ENCODE measurements at places on chromosomes 4 and X.
A peak's percentile ranks its signal among the peaks of the same experiment; 100 is the strongest.

- no peak for DNase-seq
These were observed at the start of gene EMCN for GRCh38 chr4:100517864-100518341. EMCN (minus strand) TSS chr4:100518022; CDS start chr4:100517914, 108 bp downstream.

- DNase-seq = no peak
These were observed 11.7 kb upstream of the RAB40A start for GRCh38 chrX:103531002-103531401.

DNA sequence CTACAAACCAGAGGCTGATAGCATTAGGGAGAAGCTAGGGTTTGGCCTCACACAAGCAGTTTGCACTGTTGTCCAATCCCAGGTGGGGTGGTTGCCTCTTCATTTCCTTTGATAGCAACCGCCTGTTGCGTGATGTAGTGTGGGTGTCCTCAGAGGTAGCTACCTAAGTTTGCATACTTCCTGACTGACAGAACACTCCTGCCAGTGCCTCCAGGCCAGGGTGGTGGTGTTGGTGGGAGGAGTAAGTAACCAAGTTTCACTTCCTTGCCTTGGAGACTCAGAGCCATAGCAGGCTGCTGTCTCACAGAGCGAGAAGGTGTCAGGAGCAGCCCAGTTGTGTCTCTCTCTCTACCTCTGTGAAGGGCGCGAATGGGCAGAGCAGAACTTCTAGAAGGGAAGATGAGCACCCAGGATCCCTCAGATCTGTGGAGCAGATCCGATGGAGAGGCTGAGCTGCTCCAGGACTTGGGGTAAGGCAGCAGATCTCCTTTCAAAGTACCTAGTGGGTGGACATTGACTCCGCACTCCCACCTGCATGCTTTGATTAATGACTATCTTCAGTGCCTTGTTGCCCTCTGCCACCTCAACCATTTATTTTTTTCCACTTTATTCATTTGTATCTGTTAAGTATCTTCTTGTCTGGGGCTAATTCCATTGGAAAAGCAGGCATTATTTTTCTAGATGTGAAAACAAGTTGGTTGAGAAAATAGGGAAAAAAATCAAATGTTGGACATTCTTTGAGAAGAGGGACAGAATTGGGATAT is at the start of gene DAPP1:
DAPP1 (plus strand) TSS at position 283 of the 764 bp plus-strand sequence; CDS start at position 370, 87 bp downstream.
- no peak for DNase-seq

- DNase-seq = no peak
These were observed 114.6 kb downstream of the DDIT4L start for GRCh38 chr4:100075486-100076270.

DNA sequence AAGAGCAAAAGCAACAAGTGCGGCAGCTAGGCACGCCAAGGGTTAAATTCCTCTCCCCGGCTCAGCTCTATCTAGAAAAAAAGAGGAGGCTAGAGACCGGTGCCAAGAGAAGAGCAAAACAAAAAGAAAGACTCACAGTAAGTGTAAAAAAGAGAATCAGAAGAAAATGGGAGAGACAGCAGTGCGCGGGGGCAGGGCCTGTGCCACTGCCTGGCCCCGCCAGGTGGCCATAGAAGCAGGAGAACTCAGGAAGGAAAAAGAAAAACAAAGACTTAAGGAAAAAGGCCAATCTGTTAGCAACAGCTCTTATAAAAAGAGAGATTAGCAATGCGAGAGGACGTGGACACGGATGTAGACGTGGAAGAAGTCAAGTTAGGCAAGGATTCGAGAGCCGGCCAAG is 3.2 kb downstream of the ACOX3 start:
- DNase-seq = no peak

GRCh38 chrX:141642979-141643378 is 53.5 kb downstream of the SPANXA2 start:
- no peak for DNase-seq

- no peak for DNase-seq
These were observed 378.9 kb downstream of the KCNIP4 start for GRCh38 chr4:21569638-21570037.

- DNase-seq = no peak
These were observed 42.7 kb downstream of the KIF4A start for GRCh38 chrX:70332600-70332999.

GRCh38 chrX:100895365-100896075 is 21.4 kb upstream of the NOX1 start:
- no peak for DNase-seq

- no peak for DNase-seq
These were observed 491 bp downstream of the COL4A5 start for GRCh38 chrX:108439961-108440696.

DNA sequence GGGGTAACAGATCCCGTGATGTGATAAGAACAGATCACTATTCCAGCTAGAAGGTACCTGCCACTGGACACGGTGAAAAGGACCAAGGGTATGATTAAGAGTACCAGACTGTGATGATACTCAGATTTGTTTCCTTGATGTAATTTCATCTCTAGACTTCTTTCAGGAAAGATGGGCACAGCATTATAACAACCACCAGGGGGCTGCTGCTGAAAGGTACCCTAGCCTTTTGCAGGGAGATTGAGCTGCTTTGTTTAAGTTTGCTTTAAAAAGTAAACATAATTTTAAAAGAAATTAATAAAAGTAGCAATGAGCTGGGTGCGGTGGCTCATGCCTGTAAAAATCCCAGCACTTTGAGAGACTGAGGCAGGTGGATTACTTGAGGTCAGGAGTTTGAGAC is 145.4 kb downstream of the EMCN start:
- DNase-seq = no peak

- DNase-seq = no peak
These were observed 3.9 kb downstream of the TMEM33 start for GRCh38 chr4:41939016-41939626.

DNA sequence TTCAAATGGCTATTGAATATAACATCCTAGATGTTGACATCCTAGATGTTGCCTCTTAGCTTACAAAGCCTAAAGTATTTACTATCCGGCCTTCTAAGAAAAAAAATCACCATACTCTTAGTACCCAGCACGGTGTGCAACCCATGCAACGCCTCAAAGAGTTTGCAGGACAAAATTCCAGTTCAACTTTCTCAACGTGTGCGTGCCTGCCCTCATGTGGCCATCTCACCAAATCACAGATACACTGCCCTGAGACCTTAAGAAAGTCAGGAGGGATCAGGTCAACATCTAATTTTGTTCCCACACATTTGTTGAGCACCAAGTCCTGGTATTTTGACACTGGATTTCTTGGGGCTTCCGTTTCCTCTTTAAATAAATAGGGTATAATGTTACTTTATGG is 68.3 kb downstream of the CRMP1 start:
- peak; percentile 53 for DNase-seq

DNA sequence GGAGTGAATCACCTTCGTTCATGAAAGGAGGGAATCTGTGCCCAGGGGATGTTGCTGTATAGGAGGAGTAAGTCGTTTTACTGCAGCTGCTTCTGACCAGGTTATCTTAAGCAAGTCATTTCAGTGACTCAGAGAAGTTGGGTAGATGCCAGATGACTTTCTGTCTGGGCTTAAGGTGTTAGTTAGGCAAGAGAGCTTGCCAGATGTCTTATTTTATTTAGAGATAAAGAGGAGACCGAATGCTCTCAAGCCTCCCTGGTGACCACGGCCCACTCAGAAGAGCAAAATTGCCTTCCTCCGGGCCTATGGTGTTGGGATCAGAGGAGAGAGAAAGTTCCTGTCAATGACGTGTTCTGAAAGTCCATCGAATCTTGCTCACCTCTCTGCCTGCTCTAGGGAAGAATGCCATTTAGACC is 16.3 kb upstream of the ZNF827 start:
- no peak for DNase-seq

- DNase-seq = no peak
These were observed 357.2 kb upstream of the GATB start for GRCh38 chr4:152117933-152118507.

GRCh38 chr4:20298455-20298854 is 46.8 kb downstream of the SLIT2 start:
- no peak for DNase-seq

DNA sequence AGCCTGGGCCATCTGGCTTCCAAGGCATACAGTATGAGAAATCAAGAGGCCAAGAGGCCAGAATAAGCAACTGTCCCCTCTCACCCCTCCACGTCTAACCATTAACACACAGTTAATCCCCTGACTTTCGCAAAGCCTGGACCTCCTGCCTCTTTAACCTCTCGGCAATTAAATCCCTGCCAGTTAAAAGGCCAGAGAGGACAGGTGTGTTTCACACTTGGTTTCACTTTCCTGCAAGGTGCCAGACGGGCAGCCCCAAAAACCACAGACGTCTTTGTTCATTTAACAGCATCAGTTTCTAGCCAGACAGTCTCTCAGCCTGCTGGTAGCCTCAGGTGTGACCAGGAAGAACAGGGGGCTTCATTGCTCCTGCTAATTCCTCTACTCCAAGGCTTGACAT is 91.1 kb upstream of the KIT start:
- DNase-seq = no peak

DNA sequence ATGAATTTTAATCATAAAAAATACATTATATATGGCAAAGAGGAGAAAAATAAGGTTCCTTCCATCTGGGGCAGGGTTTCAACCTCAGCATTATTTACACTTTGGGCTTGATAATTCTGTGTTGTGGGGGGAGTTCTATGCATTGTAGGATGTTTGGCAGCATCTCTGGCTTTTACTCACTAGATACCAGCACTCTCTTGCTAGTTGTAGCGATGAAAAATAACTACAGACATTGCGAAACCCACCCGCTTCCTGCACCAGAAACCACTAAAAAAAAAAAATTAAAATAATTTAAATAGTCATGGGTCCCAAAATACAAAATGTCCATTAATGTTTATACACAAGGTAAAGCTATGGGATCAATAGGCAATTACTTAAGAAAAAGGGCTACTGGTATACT is 52.7 kb downstream of the PPP3CA start:
- no peak for DNase-seq

DNA sequence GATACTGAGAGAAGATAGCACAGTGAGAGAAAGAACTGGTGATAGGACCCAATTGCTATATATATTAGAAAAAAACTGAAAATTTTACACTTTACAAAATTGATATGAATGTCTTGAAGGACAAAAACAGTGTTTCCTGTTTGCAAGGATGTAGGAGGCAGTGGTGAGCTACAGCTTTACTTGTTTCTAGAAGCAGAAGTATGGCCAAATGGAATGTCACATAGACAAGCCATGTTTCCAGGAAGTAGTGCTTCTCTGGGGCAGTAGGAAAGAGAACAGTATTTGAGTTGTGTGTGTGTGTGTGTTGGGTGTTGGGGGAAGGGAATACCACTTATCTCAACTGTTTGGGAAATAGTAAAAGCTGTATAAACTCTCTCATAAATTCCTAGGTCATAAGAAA is 60.9 kb upstream of the IBSP start:
- no peak for DNase-seq

DNA sequence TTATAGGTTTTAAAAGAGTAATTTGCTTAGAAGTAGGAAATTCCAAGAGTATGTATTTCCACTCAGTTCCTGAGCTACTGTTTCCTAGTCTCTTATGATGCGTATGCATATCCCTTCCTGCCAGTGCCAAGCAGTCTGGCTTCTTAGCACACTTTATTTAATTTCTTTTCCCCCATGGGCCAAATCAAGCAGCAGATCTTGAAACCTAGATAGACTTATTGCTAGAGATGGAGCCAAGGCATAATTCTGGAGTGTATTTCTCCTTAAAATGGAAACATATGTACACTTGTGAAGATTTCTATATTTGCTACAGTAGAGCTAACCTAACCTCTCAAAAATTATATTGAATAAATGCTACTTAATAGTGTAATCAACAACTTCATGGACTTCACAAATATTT is 2337.6 kb downstream of the PCDH7 start:
- no peak for DNase-seq

GRCh38 chrX:20487227-20487626 is 220.5 kb upstream of the RPS6KA3 start:
- no peak for DNase-seq

- DNase-seq = no peak
These were observed 64.8 kb downstream of the PCDH18 start for GRCh38 chr4:137467537-137467936.

GRCh38 chrX:145848857-145849256 is 31.2 kb downstream of the SLITRK2 start:
- DNase-seq = no peak

DNA sequence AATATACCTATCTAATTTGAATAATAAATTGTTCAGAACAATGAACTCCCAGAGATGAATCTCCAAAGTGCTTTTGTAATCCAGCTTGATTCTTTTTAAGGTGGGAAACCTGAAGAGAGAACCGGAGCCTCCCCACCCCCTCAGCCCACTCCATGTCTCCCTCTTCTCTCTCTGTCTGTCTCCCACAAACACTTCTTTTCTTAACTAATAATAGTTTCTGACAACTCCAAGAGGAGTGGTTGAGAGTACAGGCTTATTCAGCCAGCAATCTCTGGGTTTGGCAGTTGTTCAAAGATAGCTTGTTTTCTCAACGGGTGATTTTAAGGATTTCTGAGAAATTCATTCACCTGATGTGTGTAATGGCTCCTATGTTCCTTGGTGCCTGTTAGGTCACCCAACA is 23.4 kb downstream of the PPP4R3C start:
- DNase-seq = no peak

GRCh38 chr4:57131849-57132742 is 21.9 kb upstream of the IGFBP7 start:
- no peak for DNase-seq

DNA sequence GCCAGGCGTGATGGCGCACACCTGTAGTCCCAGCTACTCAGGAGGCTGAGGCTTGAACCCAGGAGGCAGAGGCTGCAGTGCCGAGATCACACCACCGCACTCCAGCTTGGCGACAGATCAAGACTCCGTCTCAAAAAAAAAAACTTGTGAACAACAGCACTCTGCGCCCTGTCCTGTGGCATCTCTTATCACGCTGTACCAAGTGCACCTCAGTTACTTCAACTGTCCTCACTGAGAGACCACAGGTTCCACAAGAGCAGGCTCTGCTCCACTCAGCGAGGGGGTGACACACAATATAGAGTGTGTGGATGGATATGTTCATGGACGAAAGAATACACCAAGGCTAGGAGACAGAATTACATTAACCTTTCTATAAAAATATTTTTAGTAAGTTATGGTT is 49.3 kb downstream of the ADGRA3 start:
- DNase-seq = no peak

DNA sequence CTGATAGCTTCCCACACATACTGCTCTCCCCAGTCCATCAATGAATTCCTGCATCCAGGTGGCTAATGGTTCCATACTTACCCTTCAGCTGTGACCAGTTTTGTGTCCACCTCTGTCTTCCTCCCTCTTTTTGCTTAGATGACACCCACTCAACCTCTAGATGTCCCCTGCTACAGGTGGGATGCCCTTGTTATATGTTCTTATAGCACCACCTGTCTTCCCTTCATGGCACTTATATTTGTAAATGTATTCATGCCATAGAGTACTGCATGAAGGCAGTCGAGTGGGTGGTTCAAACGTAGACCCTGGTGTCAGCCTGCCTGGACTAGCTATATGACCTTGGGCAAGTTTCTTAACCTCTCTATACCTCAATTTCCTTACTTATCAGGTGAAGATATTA is 6.5 kb upstream of the USP46 start:
- DNase-seq = no peak
